ENCODE measurements at places on chromosomes 16 and 17.

- DNase-seq, result no peak
Measured at GRCh38 chr16:11409398-11409797, 64.1 kb downstream of the RMI2 start.

DNA sequence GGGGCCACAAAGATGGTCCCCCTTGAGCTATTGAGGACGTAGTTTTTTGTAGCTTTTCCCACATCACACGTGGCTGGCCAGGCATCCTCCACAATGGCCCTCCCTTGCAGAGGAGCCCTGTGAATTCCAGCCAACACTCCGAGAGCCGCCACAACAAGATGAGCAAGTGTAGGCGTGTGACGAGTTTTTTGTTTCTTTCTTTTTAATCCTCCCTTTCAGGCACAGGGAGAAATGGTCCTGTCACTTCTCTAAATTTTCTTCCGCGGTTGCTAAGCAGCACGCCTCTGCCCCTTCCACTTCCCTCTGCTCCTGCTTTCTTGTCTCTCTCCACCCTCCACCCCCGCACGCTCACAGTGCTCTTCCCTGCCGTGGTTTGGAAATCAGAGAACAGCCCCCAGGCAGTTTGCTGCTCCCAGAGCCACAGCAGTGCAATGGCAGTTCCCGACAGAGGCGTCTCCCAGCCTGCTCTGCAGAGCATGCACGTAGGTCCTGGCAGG lies 68.0 kb upstream of the MRTFB start:
- no peak for DNase-seq

- no peak for DNase-seq
Measured at GRCh38 chr16:85349365-85350145, 237.3 kb upstream of the CIBAR2 start.

- no peak for DNase-seq
Measured at GRCh38 chr16:66800856-66801255, 528 bp downstream of the TERB1 start.

DNA sequence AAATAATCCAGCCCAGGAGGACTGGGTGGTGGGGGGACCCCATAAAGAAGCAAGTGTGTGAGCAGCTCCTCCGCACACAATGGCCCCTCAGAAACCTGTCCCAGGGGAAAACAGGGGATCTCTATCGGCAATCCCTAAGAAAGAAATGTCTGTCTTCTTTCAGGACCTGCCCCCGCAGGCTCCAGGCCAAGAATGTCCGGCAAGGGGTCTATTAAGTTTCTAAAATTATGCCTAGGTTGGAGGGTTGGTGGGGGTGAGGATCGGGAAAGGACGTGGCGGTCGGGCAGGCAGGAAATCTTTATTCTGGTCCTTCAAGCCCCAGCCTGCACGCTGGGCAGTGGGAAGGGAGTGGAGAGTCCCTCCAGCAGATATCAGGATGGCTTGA lies 23.4 kb upstream of the LITAF start:
- no peak for DNase-seq

GRCh38 chr17:60863892-60864707 lies 186.4 kb downstream of the BCAS3 start:
- no peak for DNase-seq

DNA sequence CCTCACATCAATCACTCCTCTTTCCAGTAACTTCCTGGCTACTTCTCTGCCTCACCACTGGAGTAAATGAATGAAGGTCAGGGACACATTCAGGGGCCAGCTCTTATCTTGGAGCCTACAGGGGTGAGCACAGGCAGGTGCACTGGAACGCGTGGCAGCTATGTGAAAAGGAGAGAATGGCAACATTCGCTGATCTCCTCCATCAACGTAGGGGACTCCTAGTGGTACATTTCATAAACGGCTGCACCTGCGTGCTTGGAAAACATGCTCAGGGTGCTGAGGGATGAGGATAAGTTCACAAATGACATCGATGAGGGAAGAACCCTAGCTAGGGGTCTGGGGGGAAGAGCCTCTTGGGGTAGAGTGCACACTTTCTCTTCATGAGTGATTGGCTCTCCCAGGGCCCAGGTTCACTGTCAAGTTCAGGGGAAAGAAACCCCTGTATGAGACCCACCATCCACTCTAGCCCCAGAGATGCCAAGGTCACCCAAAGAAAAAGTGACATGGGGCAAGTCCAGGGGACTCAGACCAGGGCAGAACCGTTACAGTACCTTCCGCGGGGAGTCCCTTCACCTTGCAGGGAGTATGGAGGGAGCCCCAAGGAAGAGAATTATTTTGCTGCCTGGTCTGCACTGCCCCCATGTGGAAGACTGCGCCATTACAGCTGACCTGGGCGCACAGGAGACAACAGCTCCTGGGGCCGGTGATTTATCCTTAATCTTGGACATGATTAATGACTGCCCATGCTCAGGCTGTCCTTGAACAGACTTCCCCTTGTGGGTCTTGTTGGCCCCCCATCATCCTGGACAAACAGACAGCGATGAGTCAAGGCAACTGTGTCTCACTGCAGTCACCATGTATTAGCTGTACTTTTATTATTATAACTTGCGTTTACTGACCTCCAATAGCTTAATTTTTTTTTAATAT lies 30.1 kb downstream of the VAC14 start:
- DNase-seq, result peak; percentile 6

- no peak for DNase-seq
Measured at GRCh38 chr16:63323722-63324705, 1287.8 kb upstream of the CDH8 start.

- no peak for DNase-seq
Measured at GRCh38 chr17:8701221-8701620, 43.4 kb downstream of the CCDC42 start.

- DNase-seq, result no peak
Measured at GRCh38 chr17:81323411-81323868, 28.3 kb upstream of the SLC38A10 start.

GRCh38 chr17:66123163-66123562 lies 68.8 kb downstream of the CEP112 start:
- DNase-seq, result no peak

GRCh38 chr17:65876985-65877384 lies 314.9 kb downstream of the CEP112 start:
- no peak for DNase-seq

- no peak for DNase-seq
Measured at GRCh38 chr17:80673152-80673920, 128.7 kb downstream of the RPTOR start.

- DNase-seq, result no peak
Measured at GRCh38 chr16:30784215-30784614, 2.8 kb downstream of the ZNF629 start.

GRCh38 chr17:34825102-34825501 lies 136.2 kb downstream of the CCT6B start:
- no peak for DNase-seq

GRCh38 chr16:72349719-72350118 lies 177.8 kb upstream of the PMFBP1 start:
- DNase-seq, result no peak

DNA sequence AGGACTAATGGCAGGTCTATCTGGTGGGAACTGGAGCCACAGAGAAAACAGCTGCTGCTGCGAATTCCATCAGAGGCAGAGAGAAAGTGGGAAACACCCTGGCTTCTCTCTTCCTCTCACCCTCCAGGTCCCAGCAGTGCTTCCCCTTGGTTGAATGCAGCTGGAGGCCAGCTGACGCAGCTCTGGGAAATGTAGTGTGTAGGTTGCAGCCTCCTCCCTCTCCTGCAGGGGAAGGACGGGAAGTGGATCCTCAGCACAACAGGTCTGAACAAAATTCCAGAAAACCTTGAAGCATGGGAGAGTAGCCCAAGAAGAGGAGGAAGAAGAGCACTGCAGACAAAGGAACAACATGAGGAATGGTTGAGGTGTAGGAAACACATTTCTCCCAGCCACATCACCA lies 67.8 kb upstream of the MMP2 start:
- no peak for DNase-seq

DNA sequence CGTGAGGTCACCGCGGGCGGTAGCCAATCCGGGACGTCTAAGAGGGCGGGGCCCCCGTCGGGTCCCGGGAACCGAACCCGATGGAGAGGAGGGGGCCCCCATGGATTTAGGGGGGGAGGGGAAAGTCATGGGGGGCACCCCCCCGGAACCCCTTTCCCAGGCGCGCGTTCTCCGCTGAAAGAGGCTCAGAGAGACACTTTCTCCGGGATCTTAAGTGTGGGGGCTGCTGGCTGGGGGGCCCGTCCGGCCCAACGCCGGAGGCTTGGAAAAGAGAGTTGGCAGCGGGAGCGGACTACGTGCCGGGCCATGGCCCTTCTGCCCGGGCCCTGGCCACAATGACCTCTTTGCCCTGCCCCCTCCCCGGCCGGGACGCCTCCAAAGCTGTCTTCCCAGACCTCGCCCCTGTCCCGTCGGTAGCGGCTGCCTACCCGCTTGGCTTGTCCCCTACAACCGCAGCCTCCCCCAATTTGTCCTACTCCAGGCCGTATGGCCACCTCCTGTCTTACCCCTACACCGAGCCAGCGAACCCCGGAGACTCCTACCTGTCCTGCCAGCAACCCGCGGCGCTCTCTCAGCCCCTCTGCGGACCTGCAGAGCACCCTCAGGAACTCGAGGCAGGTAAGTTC lies at the start of gene DLX4:
DLX4 (plus strand) TSS at position 57 of the 626 bp plus-strand sequence; CDS start at position 336, 279 bp downstream.
- no peak for DNase-seq

GRCh38 chr16:27198451-27199234 lies 4.7 kb upstream of the KDM8 start:
- no peak for DNase-seq

- no peak for DNase-seq
Measured at GRCh38 chr16:82730901-82731300, 104.1 kb downstream of the CDH13 start.

- no peak for DNase-seq
Measured at GRCh38 chr17:77942112-77942988, 16.2 kb upstream of the TNRC6C start.

DNA sequence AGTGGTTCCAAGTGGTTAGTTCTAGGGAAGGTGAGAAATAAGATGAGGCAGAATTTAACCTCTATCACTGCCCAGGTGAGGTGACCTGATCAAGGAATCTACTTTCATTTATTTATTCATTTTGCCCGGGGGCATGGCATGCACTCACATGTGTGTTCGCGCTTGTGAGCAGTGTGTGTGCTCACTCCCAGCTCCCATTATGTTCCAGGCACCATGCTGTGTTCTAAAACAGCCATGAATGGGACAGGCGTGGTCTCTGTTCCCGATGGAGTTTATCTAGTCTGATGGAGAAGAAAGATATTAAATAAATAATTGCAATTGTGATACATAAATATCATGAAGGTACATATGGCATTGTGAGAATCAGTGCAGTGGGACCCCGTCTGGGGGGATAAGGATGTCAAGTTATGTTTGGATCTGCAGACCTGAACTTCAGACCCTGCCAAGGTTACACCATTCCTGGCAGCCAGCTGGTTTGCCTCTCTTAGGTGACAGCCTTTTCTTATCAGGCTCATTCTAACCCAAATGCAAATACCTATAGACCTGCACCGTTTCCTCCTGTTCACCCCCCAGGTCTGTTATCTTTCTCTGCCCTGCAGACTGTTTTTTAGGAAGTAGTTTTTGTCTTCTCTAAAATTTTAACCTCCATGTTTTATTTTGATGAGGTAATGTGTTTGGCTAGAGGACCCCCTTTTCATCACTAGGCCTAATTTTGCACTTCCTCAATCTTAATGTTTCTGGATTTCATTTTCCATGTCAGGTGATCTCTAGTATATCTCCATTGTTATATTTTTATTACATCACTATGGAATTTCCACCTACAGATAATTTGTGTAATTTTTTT lies 11.8 kb downstream of the CYB5B start:
- no peak for DNase-seq

GRCh38 chr16:2048116-2048543 lies 345 bp downstream of the TSC2 start:
- DNase-seq, result no peak

GRCh38 chr17:15437303-15437635 lies 30.2 kb downstream of the CDRT4 start:
- no peak for DNase-seq

- no peak for DNase-seq
Measured at GRCh38 chr17:48586355-48587258, 3.4 kb downstream of the HOXB3 start.

DNA sequence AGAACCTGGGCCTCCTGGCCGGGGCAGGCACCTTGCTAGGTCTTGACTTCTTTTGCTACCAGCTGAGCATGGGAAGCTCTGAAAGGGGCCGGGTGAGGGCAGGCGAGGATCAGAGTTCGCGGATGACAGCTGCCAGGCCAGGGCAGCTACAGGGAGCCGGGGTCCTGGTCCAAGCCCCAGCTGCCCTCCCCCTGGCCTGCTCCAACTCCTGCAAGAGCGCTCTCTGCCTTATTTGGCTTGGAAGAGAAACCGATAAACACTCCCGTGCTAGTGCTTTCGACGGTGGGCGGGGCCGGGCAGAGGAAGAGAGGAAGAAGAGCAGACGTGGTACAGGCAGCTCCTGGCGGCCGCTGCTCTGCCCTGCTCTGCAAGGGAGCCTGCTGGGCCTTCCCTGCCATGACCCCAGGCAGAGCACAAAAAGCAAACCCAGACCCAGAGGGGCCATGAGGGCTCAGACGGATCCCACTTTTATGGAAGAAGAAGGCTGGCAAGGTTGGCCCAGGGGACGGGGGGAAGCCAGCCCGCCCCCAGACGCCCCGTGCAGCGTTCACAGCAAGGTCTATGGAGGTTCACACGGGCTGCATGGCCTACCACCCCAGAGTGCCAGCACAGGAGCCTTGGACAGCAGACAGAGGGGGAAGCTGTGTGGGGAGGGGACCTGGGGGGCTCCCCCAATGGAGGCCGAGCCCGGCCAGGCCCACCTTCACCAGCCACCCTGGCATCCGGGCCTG lies 25.6 kb downstream of the PIEZO1 start:
- peak; percentile 32 for DNase-seq

- DNase-seq, result no peak
Measured at GRCh38 chr17:58382872-58383242, 30.9 kb upstream of the SUPT4H1 start.

DNA sequence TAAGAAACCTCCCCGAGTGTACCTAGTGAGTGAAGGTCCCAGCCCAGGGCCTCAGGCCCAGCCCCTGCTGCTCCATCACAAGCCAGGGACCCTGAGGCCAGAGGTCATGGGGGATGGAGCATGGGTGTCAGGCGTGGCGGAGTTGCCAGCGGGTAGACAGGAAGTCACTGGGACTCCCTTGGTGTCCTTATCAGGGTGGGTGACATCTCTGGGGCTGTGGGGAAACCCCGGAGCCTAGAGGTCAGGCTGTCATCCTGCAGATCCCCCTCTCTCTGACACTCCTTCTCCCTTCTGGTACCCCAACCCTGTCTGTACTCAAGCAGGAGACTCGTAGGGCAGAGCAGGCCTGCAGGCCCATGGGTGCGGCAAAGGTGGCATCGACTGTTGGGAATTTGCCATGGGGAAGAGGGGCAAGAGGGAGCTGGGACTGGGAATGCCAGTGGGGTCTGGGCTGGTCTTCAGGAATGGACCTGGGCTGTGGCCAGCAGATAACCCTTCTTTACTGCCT lies 10.8 kb upstream of the ADGRG1 start:
- DNase-seq, result no peak

All from stimulated activated CD4-positive, alpha-beta T cell treated with anti-CD3 and anti-CD28 coated beads, Interleukin-2, amount 100 ng/mL, for 4 hours (primary cell).